ENCODE measurements at places on chromosomes 11 and 22. TPM values are rescaled to one million over a fixed set of nuclear protein-coding genes. Genes with fewer than 3 reads are reported as not detected.

UCP3 gene
- total RNA-seq, result 0.26 TPM

CFAP300 gene
- total RNA-seq, result not detected

ARHGEF17 gene
- total RNA-seq, result 24.2 TPM

MFRP gene
- not detected for total RNA-seq

SCGB2A2 gene
- not detected for total RNA-seq

CDHR5 gene
- total RNA-seq, result not detected
